ENCODE measurements at places on chromosomes 6 and 20. TPM values are rescaled to one million over a fixed set of nuclear protein-coding genes. Genes with fewer than 3 reads are reported as not detected.

Gene SCAF8
- 35.8 TPM for total RNA-seq

- DNase-seq, result no peak
Measured at GRCh38 chr6:163793011-163793983, 378.8 kb downstream of the QKI start.

DNA sequence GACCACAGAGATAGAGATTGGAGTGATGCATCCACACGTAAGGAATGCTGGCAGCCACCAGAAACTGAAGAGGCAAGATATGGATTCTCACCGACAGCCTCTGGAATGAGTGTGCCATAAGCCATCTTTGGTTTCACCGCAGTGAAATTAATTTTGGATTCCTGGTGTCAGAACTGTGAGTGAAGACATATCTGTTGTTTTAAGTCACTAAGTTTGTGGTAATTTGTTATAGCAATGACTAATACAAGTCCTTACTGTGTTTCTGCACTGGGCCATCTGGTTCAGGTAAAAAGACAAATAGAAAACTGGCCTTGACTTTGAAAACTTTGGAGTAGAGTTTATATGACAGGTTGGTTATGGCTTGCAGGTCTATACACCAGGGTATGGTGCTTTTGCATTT, 261.9 kb downstream of the PHF3 start:
- DNase-seq, result no peak

GRCh38 chr6:107360476-107360875, 98.9 kb downstream of the PDSS2 start:
- no peak for DNase-seq

Gene OVOL2
- total RNA-seq, result 17.0 TPM

- DNase-seq, result peak; percentile 58
Measured at GRCh38 chr20:49276961-49277785, 684 bp downstream of the ZNFX1 start.

DNA sequence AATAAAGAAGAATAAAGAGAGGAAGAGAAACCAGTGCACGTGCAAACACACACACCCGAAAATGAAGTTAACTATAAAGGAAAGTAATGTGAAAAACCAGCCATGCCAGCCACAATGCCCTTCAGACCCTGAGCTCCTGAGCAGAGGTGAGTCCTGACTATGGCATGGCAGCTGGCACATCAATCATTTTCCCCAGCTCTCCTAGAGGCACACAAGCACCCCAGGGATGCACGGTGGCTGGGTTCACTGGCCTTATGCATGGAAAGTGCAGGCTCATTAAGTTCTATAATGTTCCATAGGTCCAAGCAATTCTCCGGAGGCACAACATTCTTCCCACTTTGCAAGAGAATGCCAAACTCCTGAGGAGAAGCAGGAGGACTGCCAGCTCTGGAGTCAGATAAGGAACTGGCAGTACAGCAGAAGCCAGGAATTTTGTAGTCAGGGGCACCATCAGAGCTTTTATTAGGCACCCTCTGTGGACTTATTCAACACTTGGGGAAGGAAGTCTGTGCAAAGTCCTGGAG, 175.0 kb upstream of the PRDM1 start:
- no peak for DNase-seq

Gene PDYN
- not detected for total RNA-seq

Gene CD109
- 4.3 TPM for total RNA-seq

DNA sequence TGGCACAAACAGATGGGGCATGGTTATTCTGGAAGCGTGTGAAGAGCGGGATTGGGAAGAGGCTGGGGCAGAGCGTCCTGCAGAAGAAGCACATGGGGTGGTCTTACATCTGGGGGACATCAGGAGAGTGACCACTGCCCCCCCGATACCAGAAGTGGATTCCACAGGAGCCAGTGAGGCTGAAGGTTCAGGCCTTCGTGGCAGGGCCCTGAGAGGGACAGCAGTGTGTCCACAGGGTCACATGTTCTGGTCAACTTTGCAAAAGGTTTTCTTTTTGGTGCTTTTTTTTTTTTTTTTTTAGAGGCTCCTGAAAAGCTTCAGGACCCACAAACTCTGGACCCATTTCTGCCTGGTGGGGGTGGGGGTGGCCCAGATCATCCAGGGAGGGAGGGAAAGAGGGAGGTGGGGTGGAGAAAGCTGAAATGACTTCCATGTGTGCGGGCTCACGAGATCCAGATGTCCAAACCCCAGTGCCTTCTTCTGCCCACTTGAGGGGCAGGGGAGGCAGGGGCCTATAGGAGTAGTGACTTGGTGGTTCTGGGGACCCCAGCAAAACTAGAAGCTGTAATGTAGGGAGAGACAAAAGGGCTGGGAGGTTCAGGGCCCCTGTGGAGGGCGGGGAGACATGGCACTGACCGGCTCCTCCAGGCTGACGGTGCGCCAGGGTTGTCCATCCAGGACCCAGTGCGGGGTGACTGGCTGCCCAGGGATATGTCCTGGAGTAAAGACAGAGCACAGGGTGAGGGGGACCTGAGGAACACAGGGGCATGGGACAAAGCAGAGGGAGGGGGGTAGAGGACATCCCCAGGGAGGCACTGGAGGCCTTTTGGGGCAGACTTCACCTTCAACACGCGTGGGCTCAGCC, 2.7 kb downstream of the ADAM33 start:
- no peak for DNase-seq

GRCh38 chr6:158808941-158809678, 10.1 kb downstream of the EZR start:
- peak; percentile 21 for DNase-seq

Gene PACRG
- 1.3 TPM for total RNA-seq

Gene IYD
- total RNA-seq, result 22.6 TPM

DNA sequence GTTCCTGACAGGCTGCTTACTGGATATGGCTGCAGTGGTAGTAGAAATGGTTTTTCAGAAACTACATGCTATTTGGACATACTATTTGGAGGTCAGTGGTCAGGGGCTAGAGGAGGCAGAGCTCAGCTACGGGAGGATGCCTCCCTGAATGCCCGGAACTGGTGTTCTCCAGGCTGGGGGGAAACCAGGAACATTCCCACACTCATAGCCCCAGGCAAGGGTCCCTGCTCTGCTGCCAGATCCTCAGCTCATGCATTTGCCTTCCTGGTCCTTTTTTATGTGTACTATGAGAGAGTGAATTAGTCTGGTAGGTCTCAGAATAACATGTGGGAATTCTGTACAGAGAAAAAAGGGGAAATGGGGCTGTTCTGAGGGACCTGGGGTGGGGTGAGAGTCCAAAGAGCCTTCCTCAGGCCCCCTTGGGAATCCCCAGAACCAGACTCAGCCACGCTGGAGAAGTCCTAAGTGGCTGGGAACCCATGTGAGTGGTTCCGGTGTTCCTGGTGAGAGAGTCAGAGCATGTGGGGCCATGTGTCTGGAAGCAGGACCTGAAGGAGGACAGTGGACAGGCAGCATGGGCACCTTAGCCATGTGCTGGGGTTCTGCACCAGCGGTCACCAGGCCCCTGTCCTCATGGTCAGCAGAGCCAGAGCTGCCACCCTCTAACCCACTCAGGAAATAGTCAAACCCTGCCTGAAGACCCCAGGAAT, 58.0 kb upstream of the MYL9 start:
- no peak for DNase-seq

DNA sequence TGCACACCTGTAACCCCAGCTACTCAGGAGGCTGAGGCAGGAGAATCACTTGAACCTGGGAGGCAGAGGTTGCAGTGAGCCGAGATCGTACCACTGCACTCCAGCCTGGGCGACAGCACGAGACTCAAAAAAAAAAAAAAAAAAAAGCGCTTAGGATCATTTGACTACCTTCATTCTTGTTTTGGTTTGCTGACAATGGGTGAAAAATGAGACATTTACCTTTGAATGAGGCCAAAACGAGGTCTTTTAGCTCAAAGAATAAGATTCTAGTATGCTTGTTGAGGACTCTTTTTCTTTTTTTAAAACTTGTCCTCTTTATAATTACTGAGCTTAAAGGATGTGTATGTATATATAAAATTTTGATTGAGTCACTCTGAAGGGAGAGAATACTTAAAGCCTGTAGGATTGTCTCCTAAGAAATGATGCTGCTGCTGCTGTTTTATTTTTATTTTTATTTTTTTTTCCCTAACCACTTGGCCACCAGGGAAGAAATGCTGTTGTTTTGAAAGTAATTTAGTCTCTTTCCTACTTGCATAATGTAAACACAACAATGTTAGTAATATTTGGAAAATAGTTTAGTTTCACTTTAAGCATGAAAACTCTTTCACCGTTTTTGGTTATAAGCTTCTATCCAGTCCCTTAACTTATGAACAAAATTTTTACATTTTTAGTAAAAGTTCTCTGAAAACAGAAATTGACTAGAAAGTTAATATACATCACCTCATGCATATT, 7.9 kb downstream of the UBR2 start:
- no peak for DNase-seq

DNA sequence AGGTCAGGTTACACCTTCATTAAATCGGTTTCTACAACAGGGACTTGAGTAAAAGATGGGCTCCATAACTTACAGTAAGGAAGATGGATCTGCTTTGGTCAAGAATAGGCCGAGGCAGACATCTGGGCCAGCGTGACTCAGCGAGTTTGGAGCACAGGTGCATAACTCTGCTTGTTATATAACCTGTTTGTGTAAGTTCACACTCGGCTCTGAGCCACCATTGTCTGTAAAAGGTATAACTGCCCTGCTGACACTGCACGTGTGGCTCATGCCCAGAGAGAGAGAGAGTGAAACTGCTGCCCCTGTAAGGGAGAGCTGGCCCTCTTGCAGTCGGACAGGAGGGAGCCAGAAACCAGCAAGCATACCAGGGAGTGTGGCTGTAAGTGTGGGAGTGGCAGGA, 737.9 kb upstream of the SLC35B3 start:
- DNase-seq, result no peak

Gene PRKN
- total RNA-seq, result 5.5 TPM

Gene GTSF1L
- total RNA-seq, result not detected

GRCh38 chr20:24070679-24071078, 82.1 kb upstream of the GGTLC1 start:
- DNase-seq, result no peak

Gene ARG1
- 0.28 TPM for total RNA-seq

Gene KHDC3L
- not detected for total RNA-seq

GRCh38 chr20:14921513-14921912, 584.1 kb upstream of the FLRT3 start:
- DNase-seq, result no peak

DNA sequence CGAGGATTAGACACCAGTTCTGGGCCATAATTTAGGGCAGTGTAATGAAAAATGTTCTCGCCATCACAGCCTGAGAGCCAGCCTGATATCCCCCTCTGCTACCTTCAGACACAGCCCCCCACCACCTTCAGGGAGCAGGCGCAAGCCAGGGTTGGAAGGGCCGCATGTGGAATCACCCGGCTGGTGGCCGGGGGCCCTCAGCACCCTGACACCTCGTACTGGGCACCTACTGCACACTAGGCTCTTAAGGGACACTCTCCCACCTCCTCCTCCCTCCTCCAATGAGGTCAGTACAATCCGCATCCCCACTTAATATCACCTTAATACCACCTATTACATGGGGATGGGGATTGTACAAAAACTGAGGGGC, 55.5 kb downstream of the BMP7 start:
- no peak for DNase-seq

Gene APOBEC2
- total RNA-seq, result not detected

GRCh38 chr6:38054527-38055202, 235.1 kb downstream of the ZFAND3 start:
- no peak for DNase-seq

Gene VSX1
- total RNA-seq, result not detected

DNA sequence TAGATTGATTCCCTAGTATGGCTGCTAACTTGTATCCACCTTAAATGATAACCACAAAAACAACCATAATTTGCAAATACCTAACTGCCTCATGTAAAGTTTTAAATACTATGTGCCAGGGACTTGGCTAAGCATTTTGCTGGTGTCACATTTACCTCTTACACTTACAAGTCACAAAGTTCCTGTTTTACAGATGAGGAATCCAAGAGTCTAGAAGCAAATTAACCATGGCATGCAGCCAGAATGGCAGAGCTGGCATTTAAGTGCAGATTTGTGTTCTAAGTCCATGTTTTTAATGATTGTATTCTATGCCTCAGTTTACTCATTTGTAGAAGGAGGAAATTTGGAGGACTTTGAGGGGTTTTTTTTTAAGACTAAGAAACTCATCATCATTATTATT, 696.7 kb downstream of the PTPRT start:
- no peak for DNase-seq

Gene MAP7
- total RNA-seq, result 82.7 TPM

DNA sequence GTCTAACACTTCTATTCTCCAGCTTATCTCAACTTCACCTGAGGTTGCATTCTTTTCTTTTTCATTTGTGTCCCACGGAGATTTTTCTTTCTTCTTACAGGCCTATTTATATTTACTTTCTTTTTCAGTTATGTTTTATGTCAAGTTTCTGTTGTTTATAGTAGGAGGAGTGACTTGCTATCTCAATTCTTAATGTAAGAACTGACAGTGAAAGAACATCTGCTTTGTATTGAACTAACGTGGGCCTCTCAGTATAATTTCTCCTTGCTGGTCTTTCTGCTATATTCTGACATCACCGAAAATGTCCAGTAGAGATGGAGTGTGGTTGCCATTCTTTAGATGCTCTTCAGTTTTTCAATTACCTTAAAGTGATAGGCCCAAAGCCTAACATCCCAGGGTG, 521.7 kb downstream of the EPM2A start:
- DNase-seq, result no peak

Gene CLDN20
- not detected for total RNA-seq

DNA sequence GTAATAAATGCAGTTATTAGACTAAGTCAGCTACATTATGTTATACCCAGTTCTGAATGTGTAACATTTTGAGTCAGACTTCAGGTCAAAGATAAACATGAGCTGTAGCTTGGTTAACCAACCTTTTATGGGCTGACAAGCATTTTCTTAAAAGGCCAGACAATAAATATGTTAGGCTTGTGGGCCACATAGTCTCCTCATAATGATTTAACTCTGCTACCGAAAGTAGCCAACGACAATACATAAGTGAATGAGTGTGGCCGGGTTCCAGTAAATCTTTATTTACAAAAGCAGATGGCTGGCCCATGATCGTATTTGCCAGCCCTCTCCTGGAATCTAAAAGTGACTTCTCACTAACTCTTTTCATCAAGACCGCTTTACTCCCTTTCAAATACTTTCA, 49.9 kb downstream of the ATG5 start:
- DNase-seq, result no peak

DNA sequence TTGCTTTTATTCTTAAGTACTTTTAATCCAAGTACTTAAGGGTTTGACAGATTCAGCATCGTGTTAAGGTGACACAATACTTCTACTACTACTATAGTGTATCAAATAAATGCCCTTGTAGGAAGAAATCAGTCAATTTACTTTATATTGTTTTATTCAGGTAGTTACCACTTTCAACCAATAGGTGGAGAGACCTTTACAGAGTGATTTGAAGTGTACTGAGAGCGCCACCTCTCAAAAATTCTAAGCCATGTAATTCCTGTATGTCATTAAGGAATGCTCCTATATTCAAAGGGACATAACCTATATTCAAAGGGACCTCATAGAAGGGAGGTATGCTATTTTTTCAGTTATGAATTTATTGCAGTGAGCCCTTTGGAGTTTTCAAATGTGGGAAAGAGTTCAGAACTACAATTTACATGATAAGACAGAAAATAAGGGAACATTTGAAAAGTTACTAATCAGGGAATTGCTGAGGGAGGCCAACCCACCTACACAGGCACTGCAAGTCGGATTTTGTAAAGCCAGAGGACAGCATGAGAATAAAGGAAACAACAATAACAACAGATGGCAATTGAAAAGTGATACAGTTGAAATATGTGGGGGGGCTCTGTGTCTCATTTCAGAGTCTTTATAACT, 955.6 kb downstream of the TBC1D32 start:
- no peak for DNase-seq

Gene PDE10A
- total RNA-seq, result 2.2 TPM

Measured in left colon (tissue), 2 donors.